ENCODE measurements at places on chromosomes 12 and 14. TPM values are rescaled to one million over a fixed set of nuclear protein-coding genes. Genes with fewer than 3 reads are reported as not detected.

GRCh38 chr14:84340938-84341337 is 1189.0 kb upstream of the FLRT2 start:
- DNase-seq: no peak

GRCh38 chr12:75831402-75831801 is 200.2 kb downstream of the PHLDA1 start:
- DNase-seq: no peak

GRCh38 chr12:105764216-105764835 is 374.4 kb downstream of the NUAK1 start:
- DNase-seq: no peak

- no peak for DNase-seq
Observed at GRCh38 chr14:58718226-58719205, 80.8 kb downstream of the DACT1 start.

DNA sequence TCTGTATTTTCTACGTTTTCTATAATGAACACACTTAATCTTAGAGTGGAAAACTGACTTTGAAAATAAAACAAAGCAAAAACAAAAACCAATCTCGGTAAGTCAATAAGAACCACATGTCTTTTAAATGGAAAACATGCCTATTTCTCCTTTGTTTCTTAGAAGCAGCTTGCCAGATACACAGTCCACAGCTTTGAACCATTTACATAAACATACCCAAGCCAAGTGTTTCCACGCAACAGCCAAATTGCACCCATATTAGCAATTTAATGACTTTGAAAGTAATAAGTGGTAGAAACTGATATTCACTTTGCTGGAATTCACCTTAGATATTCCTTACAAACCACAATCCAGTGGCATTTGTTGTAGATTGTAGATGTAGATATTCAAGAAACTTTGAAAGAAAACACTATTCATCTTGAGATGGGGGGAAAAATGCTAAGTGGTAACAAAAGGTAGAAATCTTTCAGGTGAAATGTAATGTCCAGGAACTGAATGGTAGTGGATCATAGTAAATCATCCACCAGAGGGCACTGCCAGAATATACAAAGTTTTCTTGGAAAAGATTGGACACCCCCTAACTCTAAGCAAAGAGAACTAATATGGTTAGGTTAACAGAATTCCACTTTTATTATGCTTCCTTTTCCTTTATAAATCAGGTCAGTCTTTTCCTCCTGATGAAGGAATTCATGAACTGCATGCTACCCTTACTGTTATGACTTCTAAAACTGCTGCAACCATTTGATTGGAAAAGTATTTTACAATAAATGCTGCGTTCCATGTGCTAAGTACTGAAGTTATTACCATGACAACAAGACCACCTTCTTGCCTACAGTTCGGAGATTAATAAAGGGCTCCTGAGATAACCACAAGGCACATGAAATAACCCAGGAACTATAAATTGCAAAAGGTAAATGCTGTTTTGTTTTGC is 69.8 kb downstream of the RERG start:
- DNase-seq: no peak

Gene INSM2
- total RNA-seq: not detected

Gene ADAM20
- total RNA-seq: 0.72 TPM
